ENCODE measurements at places on chromosomes 4 and X.
A peak's percentile ranks its signal among the peaks of the same experiment; 100 is the strongest.

GRCh38 chr4:6046526-6047129 lies 28.4 kb upstream of the C4orf50 start:
- no peak for DNase-seq

DNA sequence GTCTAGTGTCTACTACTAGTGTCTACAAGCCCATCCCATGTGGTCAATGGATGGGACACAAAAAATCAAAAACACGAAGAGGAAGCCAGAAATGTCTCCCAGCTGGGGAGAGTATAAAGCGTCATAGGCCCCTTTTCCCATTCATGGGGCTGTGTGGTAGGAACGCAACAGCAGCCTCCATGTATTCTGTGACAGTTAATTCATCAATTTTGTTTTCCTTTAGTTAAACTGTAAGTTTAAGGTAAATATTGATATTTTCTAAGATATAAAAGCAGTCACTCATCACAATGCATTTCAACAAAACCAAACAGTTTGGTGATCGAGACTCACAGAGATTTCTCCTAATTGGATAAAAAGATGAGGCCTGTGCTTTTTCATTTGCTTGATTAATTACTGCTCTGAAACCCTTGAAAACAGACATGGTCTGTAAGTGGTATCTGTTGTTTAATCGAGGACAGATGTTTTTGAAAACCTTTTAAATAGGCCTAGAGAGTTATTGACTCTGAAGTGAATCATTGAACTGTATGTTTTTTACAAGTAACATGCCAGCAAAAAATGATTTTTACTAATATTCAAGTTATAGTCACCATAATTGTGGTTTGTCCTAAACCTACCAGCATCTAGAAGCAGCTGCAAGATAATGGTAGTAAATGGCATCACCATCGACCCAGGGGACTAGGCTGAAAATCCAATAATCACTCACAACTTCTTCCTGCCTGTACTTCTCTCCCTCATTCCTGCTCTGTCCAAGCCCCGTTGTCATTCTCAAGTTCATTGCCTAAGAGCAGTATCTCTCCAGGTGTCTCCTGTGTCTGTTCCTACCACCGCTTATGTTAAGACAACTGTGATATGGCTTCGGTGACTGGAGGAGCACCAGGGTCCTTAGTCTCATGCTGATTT lies 87.7 kb upstream of the SHISA3 start:
- DNase-seq: no peak

- no peak for DNase-seq
Measured at GRCh38 chrX:154123241-154124219, 20.5 kb upstream of the OPN1LW start.

- no peak for DNase-seq
Measured at GRCh38 chr4:740656-741282, 35.1 kb downstream of the PCGF3 start.

GRCh38 chr4:47155919-47156318 lies 124.6 kb downstream of the GABRB1 start:
- DNase-seq: no peak

GRCh38 chrX:46642145-46642544 lies 68.6 kb downstream of the CHST7 start:
- no peak for DNase-seq

DNA sequence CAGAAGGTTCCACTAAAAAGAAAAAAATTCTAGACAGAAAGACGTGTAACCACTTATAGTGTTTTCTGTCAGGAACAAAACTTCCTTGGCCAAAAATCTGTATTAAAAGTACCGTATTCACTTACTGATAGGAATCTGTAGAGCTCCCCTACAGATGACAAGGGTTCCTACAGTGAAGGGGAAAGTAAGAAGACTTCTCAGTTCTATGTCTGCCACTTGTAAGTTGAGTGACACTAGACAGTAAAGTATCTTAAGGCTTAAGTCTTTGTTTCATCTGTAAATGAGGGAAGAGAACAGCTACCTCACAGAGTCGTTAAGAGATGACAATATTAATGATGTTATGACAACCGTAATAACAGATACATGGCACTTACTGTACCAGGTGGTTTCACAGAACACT lies 3.3 kb downstream of the COQ2 start:
- DNase-seq: no peak

- no peak for DNase-seq
Measured at GRCh38 chrX:22196149-22196548, 76.6 kb upstream of the CBLL2 start.

- DNase-seq: no peak
Measured at GRCh38 chrX:10506781-10507180, 113.6 kb downstream of the MID1 start.

DNA sequence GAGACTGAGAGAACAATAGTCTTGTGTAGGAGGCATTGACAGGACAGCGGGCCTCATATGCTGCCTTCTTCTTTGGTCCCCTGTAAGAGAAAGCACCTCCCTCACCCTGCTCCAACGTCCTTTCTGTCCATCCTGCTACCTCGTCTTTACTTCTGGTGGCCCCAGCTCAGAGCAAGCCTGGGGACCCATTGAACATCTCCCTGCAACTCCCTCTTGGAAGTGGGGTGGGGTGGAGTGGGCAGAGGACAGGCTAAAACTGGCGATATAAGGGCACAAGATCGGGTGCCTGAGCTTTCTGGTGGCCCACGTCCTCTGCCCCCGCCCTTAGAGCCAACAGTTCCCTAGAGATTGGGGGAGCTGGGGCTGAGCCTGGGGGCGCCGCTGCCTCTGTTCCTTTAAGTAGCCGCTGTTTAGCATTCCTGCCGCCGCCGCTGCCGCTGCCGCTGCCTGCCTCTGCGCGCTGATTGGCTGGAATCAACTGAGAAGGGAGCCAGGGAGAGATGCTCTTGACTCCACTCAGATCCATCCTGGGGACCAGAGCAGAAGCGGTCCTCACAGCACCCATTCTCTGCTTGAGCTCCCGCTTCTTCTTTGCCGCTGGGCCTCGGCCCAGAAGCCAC lies at the start of gene DLG3:
Gene DLG3 (plus strand): TSS at position 510 of the 620 bp plus-strand sequence. CDS start 367 bp downstream, outside the sequence.
- DNase-seq: no peak

DNA sequence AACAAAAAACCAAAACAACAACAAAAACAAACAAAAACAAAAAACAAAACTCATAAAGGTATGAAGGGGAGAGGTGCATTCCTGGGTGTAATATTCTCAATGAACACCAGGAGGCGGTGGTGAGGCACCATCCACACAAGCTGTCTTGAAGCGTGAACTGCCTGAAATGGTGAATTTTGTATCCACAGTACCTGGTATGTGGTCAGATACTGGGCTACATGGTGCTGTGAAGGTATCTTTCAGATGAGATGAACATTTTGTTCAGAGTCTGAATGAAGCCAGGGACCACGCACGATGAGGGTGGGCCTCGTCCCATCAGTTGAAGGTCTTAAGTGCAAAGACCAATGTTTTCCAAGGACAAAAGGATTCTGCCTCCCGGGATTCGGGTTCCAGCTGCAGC lies 58.5 kb downstream of the ASMT start:
- DNase-seq: no peak

DNA sequence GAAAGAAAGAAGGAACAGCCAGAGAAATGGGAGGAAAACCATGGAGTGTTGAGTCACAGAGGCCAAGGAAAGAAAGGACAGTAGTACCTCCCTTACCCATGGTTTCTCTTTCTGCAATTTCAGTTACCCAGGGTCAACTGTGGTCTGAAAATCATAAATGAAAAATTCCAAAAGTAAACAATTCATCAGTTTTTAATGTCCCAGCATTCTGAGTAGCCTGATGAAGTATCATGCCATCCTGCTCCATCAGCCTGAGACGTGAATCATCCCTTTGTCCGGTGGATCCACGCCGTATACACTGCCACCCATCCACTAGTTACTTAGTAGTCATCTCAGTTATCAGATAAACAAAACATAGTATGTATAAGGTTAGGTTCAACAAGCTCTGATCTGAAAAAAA lies 114.2 kb downstream of the COMMD8 start:
- DNase-seq: no peak

DNA sequence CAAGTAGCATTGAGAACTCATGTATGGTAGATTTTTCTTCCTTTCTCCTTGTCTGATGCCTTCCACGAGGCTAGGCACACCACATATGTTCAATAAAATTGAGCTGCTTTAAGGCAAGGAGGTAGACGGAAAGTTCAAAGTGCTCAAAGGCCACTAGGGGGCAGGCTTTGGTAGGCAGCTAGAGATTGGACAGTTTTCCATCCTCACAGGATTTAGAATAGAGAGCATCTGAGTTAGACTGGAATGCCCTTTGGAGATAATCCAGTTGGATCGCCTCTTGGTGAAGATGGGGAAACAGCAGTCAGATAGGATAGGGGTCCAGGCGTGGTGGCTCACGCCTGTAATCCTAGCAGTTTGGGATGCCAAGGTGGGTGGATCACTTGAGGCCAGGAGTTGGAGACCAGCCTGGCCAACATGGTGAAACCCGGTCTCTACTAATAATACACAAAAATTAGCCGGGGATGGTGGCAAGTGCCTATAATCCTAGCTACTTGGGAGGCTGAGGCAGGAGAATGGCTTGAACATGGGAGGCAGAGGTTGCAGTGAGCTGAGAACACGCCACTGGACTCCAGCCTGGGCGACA lies 30.4 kb downstream of the ELF4 start:
- DNase-seq: peak; percentile 39

GRCh38 chr4:17817027-17817426 lies 6.2 kb downstream of the NCAPG start:
- no peak for DNase-seq

DNA sequence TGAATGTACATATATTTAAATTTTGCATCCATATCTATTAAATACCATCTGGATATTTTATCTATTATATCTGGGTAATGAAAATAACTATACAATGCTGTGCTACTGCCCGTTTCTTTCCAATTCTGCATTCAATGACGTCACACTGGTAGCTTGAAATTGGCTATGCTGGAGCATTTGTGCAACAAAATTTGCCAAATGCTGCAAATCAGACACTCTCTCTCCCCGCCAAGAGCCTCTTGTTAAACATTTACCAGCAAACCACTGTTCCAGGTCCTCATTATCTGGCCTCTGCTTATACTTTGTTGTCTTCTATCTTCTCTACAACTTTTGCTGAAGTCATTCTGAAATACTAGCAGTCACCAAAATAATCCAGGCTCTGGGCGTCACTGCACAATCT lies 938.4 kb upstream of the FTHL17 start:
- DNase-seq: no peak

- no peak for DNase-seq
Measured at GRCh38 chr4:41157009-41157408, 57.3 kb downstream of the APBB2 start.

DNA sequence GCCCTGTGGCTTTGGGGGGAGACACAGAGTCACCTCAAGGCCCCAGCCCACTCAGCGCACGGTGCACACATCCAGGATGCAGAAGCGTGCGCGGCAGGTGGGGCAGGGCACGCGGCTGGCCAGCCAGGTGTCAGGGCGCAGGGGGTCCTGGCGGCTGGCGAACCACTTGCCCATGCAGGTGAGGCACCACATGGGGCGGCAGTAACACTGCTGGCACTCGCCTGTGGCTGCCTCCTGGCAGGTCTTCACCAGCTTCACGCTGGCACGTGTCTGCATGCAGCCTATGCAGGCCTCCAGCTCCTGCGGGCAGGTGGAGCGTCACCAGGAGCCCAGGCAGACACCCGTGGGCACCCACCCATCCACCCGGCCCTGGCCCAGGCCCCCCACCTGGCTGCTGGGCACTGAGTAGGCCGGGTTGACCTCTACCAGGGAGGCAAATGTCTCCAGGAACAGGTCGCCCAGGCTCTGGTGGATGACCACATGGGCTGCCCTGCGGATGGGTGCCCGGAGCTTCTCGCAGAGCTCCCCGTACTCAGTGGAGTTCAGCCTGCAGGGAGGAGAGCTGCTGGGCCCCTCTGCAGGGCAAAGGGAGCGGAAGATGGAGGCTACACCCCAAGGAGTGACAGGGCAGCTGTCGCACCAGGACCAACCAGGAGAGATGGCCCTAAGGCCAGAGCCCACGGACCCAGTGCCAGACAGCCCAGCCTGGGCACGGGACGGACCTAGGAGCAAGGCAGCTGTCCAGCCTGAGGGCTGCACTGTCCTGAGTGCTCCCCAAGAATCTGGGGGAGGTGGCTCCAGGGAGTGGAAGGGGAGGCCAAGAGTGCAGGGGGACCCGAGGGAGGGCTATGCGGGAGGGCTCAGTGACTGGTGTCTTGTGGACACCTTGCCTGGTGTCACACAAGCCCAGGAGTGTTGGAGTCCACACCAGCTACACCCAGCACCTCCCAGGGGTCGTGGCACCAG lies 3.7 kb downstream of the TMEM129 start:
- no peak for DNase-seq

GRCh38 chrX:16733013-16733412 lies 13.6 kb downstream of the SYAP1 start:
- no peak for DNase-seq

GRCh38 chrX:128931071-128931470 lies 592.2 kb downstream of the SMARCA1 start:
- DNase-seq: no peak

DNA sequence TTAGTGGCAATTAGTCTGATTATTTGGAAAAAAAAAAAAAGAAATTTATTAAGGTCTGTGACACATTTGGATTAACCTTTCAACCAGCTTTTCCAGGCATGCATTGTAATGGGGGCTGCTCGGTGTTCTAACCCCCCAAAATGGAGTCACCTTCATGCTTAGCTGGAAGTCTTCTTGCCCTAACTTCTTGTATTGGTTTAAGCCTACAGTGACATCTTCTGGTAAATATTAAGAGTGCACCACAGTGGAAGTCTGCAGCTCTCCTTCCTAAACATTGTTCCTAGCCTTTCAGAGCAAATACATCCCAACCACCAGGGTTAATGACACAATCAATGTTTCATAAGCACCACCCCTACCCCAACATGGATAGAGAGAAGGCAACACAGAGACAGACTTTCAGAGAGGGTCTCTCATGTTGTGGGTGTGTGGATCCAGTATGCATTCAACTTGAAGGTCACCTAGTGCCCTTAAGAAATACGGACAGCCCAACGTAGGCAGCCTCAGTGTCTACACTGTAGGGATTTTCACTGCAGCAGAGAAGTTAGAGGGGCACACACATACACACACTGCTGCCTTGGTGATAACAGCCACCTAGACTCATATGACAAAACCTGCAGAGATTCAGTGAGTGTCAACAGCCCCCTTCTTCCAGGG lies 142.9 kb upstream of the MBNL3 start:
- DNase-seq: no peak

- no peak for DNase-seq
Measured at GRCh38 chr4:28062562-28062961, 1201.9 kb downstream of the STIM2 start.

Measured in DMS153 (cell line).